ENCODE measurements at places on chromosomes 5 and 9. TPM values are rescaled to one million over a fixed set of nuclear protein-coding genes. Genes with fewer than 3 reads are reported as not detected.

The SPAAR gene
- total RNA-seq = 0.12 TPM

The FAM81B gene
- not detected for total RNA-seq

DNA sequence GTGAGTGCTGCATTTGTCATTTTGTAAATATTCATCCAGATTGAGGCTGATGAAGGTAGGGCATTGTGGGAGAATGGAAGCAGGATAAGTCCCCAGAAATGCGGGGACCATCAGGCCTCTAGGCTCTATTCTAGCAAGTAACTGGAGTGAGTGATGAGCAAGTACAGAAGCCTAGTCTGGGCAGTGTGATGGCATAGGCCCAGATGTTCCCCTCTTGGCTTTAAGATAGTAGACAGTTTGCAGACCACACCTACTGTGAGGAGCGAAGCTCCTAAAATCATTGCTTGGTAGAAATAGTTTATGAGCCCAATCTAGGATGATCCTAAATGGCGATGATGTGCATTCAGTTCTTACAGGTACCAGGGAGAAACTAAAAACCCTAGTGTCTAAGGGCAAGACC lies 24.3 kb downstream of the NDFIP1 start:
- H3K27ac ChIP-seq = no peak overlapping the region
- peaks cover 4% of the 10 kb centered on the region for H3K36me3 ChIP-seq
- H3K4me1 ChIP-seq = no peaks in the 10 kb centered on the region
- DNase-seq = no peak

The SLC25A2 gene
- total RNA-seq = not detected

The GRM6 gene
- total RNA-seq = not detected

- H3K4me3 ChIP-seq = no peak overlapping the region
- H3K4me1 ChIP-seq = no peaks in the 10 kb centered on the region
- no peak overlapping the region for H3K27ac ChIP-seq
- DNase-seq = no peak
These were observed 1.1 kb upstream of the CMBL start for GRCh38 chr5:10308844-10309243.

GRCh38 chr5:68139611-68140441 lies 75.7 kb upstream of the PIK3R1 start:
- no peak overlapping the region for H3K4me3 ChIP-seq
- no peaks in the 10 kb centered on the region for H3K36me3 ChIP-seq
- H3K27me3 ChIP-seq = 0 out of 2 replicates have a peak, but pooled peaks cover 3% of the 10 kb centered on the region
- DNase-seq = no peak
- H3K27ac ChIP-seq = no peak overlapping the region
- H3K4me1 ChIP-seq = no peaks in the 10 kb centered on the region

- H3K27me3 ChIP-seq = no peaks in the 10 kb centered on the region
- DNase-seq = no peak
- H3K36me3 ChIP-seq = no peaks in the 10 kb centered on the region
- H3K27ac ChIP-seq = no peak overlapping the region
- H3K4me3 ChIP-seq = no peak overlapping the region
These were observed 239.6 kb upstream of the IRX1 start for GRCh38 chr5:3356016-3356415.

DNA sequence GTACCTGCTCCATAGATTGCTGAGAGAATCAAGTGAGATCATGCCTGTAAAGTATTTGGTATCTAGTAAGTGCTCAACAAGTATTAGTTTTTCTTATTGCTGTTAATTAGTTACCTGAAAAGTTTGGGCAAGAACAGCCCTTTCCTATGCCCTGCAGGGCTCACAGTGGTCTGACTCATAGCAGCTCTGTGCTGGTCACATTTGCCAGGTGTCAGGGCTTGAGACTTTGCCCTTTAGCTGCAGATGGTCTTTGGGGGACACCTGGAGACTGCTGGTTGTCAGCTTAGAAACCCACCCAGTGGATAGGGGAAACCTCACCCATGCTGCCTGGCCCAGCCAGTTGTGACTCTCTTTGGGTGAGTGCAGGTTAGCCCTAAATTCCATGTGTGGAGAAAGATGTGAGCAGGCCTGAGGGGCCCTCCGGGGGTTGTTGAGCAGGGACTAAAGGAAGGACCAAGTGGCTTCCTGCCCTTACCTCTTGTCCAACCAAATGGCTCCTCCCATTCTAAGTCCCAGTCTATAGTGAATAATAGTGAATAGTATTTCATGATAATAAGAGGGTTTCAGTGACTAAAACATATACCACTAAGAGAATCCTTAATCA lies 9.0 kb downstream of the COL27A1 start:
- peaks cover 15% of the 10 kb centered on the region for H3K36me3 ChIP-seq
- no peaks in the 10 kb centered on the region for H3K27me3 ChIP-seq
- DNase-seq = no peak
- peaks cover 14% of the 10 kb centered on the region for H3K4me1 ChIP-seq
- H3K27ac ChIP-seq = peak overlapping the region; percentile 37

- H3K27ac ChIP-seq = no peak overlapping the region
- no peaks in the 10 kb centered on the region for H3K27me3 ChIP-seq
- no peaks in the 10 kb centered on the region for H3K36me3 ChIP-seq
- no peak overlapping the region for H3K4me3 ChIP-seq
These were observed 62.6 kb downstream of the PLAC8L1 start for GRCh38 chr5:146042628-146043279.

The ANKRD20A1 gene
- total RNA-seq = 0.05 TPM

GRCh38 chr5:150780187-150780692 lies 1.7 kb downstream of the SMIM3 start:
- no peaks in the 10 kb centered on the region for H3K27me3 ChIP-seq
- H3K4me1 ChIP-seq = peaks cover 27% of the 10 kb centered on the region

DNA sequence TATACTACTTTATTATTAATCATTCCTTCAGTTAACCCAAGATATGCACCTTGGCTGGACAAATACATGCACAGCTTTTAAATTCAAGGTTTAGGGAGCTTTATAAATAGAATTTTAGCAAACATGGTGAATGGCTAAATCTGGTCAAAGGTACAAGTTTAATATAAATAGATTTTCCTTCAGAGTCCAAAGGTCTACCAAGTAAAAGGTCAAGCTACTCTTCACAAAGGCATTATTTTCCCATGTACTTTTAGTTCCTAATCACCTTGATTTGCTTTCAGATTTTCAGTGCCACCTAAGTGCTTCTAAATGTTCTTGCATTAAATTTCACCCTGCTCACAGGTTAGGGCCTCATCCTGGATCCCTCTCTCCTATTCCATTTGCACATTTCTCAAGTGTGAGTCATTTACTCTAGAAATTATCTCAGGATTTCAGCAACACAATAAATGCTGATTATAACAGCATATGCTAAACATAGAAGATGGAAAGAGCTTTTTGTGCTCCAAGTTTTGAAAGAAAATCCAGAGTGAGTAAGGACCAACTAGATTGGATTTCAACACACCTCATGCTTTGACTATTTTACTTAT lies 459.4 kb upstream of the ITGA1 start:
- H3K4me3 ChIP-seq = no peak overlapping the region
- no peaks in the 10 kb centered on the region for H3K4me1 ChIP-seq
- no peak for DNase-seq
- H3K36me3 ChIP-seq = no peaks in the 10 kb centered on the region

The CCDC187 gene
- 0.05 TPM for total RNA-seq

DNA sequence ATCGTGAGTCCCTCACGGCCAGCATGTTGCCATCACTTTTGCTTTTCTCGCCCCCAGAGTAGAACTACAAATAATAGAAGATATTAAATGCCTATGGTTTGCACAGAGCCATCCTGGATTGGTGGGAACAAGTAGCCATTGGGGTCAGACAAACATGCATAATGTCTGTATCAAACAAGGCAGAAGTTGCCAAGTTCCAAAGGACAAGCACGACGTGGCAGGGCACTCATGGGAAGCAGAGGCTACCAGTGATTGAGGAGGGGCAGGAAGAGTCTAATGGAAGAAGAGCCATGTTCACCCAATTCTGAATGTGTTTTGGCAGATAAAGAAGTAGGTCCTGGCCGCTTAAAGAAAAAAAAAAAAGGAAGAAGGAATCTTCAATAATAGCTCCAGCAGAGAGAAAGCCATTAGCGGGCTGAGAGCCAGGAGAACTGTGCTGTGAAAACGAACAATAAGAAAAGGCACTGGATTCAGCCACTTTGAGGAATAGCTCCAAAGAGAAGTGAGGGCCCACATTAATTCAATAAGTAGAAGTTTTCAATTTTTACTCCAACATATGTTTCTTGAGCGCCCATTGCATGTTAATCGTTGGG lies 153.7 kb upstream of the ADCY2 start:
- no peaks in the 10 kb centered on the region for H3K36me3 ChIP-seq
- H3K4me3 ChIP-seq = no peak overlapping the region
- H3K27me3 ChIP-seq = no peaks in the 10 kb centered on the region
- H3K27ac ChIP-seq = no peak overlapping the region
- no peaks in the 10 kb centered on the region for H3K4me1 ChIP-seq

- H3K36me3 ChIP-seq = no peaks in the 10 kb centered on the region
- peak; percentile 65 for DNase-seq
- peak within 1 kb of the TSS; percentile 43 for H3K27ac ChIP-seq
- peaks cover 6% of the 10 kb centered on the region for H3K4me1 ChIP-seq
- peak within 1 kb of the TSS; percentile 64 for H3K4me3 ChIP-seq
- H3K27me3 ChIP-seq = no peaks in the 10 kb centered on the region
These were observed at the start of gene PCDHB14 for GRCh38 chr5:141223112-141223783. TSS of gene PCDHB14 (plus strand) at chr5:141223343. CDS start at chr5:141223506, 163 bp downstream.

GRCh38 chr9:133125941-133126696 lies 5.1 kb upstream of the RALGDS start:
- peak overlapping the region; percentile 51 for H3K27ac ChIP-seq
- H3K4me1 ChIP-seq = peaks cover 34% of the 10 kb centered on the region
- H3K27me3 ChIP-seq = no peaks in the 10 kb centered on the region
- peak; percentile 65 for DNase-seq
- no peaks in the 10 kb centered on the region for H3K36me3 ChIP-seq
- H3K4me3 ChIP-seq = peak overlapping the region; percentile 28

GRCh38 chr9:34125681-34126206 lies 754 bp downstream of the DCAF12 start:
- peaks cover 19% of the 10 kb centered on the region for H3K36me3 ChIP-seq
- H3K4me3 ChIP-seq = peak overlapping the region; percentile 80
- peak overlapping the region; percentile 54 for H3K27ac ChIP-seq
- H3K27me3 ChIP-seq = no peaks in the 10 kb centered on the region
- DNase-seq = peak; percentile 20
- H3K4me1 ChIP-seq = no peaks in the 10 kb centered on the region

The F2R gene
- total RNA-seq = 103 TPM

DNA sequence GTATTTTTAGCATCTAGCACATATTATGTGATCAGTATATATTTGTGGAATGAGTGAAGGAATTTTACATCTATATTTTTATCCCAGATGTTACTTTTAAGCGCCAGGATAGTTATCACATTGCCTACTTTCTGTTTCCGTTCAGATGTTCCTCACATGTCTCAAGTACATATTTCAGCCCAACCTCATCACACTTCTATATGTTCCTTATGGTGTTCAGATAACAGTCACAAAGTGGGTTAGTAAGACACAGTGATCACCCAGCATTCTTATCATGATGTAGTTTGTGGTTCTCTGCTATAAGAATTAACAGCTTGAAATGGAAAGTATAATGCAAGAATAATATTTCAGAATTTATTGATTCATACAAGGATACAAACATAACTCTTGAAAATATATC lies 170.0 kb upstream of the RASA1 start:
- DNase-seq = no peak
- no peak overlapping the region for H3K27ac ChIP-seq
- H3K4me1 ChIP-seq = no peaks in the 10 kb centered on the region
- H3K27me3 ChIP-seq = no peaks in the 10 kb centered on the region
- no peaks in the 10 kb centered on the region for H3K36me3 ChIP-seq
- no peak overlapping the region for H3K4me3 ChIP-seq

GRCh38 chr9:28212979-28213378 lies 639.7 kb upstream of the C9orf72 start:
- H3K4me3 ChIP-seq = no peak overlapping the region
- no peak for DNase-seq
- H3K4me1 ChIP-seq = peaks cover 11% of the 10 kb centered on the region
- H3K27me3 ChIP-seq = no peaks in the 10 kb centered on the region

The GABRA6 gene
- not detected for total RNA-seq

The OTULINL gene
- total RNA-seq = 20.7 TPM
